CD4-positive, alpha-beta T cell treated with Interleukin-4 for 4 hours (primary cell): ENCODE measurements at places on chromosomes 5 and 9.

DNA sequence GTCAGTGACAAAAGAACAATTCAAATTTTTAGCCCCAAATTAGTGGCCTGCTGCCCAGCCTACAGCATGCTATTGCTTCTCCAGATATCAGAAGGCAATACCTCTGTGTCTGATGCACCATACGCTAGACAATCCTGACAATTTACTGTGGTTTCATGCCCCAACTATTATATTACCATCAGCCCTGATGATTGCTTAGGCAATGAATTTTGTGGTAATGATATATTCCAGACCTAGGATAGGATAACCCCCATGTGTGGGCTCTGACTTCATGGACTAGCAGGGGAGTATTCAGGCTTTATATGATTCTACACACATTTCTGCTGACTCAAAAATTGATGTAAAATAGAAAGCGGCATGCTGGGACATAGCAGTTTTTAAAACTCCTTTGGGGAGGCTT, 168.7 kb upstream of the FST start:
- no peak for DNase-seq

- DNase-seq: peak; percentile 5
These were observed 9.3 kb upstream of the ZDHHC12 start for GRCh38 chr9:128733256-128733655.

GRCh38 chr5:154401931-154402330, 43.9 kb upstream of the SAP30L start:
- no peak for DNase-seq

DNA sequence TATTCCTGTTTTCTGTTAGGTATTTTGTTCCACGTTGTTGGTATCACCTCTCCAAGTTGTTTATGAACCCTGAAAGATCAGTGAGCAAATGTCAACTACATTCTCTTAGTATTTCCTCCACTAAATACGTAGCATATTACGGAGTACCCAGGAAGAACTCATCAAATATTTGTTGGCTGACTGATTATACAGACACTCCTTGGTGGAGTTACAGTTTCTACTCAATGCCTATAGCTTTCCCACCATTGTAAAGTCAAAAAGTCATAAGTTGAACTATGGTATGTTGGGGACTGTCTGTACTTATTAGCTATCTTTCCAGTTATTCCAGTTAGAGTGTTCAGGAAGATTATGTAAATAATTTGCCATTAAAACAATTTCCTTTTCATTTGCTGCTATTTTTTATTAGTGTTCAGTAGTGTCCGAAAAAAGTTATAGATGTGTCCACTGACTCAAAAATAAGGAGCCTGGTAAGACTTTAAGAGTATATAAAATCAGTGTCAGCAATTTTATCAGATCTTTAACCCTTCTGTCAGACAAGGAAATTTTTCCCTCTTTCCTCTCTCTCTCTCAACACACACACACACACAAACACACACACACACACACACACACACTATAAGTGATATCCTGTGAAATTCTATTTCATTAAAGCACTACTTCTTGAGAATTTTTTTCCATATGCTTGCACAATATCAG, 6.8 kb upstream of the APBA1 start:
- DNase-seq: no peak

DNA sequence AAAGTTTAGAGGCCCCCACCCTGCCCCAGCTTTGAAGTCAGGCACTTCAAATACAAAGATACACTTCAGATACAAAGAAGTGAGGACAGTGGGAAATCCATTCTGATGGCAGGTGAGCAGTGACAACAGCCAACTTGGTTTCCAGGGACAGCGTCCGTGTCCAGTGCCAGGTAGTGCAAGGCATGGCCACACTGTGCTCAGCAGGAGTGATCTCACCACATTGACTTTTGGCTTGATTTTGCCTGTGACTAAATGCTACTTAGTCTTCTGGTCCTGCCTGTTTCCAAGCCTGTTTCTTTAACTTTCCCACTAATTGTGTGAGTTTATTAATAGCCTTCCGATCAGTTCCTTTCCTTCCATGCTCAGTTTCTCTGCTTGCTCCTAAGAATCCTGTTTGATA, 72.6 kb upstream of the PALM2AKAP2 start:
- DNase-seq: no peak

- no peak for DNase-seq
These were observed 15.0 kb upstream of the NEURL1B start for GRCh38 chr5:172626031-172626581.

- DNase-seq: no peak
These were observed 7.5 kb downstream of the PFDN1 start for GRCh38 chr5:140295414-140295813.

DNA sequence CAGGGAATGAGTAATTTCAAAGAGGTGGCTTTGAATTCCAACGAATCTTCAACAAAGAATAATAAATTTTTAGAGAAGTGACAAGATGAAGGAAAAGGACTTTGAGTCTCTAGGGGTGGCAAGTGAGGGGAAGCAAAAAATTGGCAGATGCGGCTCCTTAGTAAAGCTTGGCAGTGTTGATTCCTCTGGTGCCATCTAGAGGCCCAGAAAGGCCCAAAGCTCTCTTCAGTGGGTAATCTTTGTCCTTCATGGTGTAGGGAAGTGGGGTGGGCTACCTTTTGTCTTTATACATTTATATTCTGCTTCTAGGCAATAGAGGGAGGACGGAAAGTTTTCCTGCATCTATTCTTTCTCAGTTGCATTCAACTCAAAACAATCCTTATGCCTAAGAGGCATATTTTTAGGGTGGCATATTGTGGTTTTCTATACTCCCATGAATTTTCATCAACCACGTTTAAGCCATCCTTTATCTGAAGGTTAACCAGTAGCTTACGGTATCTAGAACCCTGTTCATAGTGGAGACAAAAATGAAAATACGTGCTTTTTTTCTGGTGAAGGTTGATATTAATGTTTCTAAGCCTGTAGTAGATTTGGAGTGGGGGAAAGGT, 17.5 kb upstream of the ROPN1L start:
- DNase-seq: no peak

- DNase-seq: no peak
These were observed 91.2 kb downstream of the MTRR start for GRCh38 chr5:7960142-7960541.

- DNase-seq: no peak
These were observed 32.8 kb downstream of the RANBP17 start for GRCh38 chr5:170894665-170895064.

- no peak for DNase-seq
These were observed 371.8 kb upstream of the RFX3 start for GRCh38 chr9:3897631-3898030.

DNA sequence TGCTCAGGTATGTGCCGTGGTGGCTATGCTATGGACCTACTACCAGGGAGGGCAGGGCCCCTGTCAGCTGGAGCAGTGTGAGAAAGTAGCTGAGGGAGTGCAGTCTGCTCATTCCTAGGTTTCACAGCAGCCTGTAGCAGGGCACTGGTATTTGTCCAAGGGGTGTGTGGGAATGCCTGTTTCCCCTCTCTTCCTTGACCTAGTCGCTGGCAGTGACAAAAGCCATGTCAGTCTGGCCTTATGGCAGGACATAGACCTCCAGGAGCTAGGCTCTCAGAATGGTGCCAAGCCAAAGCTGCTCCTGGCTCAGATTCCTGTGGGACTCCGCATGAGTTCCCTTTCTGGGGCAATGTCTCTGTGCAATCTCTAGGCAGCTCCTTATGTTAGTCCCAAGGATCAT, 253.9 kb upstream of the TYRP1 start:
- no peak for DNase-seq

GRCh38 chr5:139696894-139697658, 48.9 kb downstream of the CXXC5 start:
- peak; percentile 6 for DNase-seq

- no peak for DNase-seq
These were observed 44.2 kb downstream of the NIPSNAP3B start for GRCh38 chr9:104808035-104808614.

DNA sequence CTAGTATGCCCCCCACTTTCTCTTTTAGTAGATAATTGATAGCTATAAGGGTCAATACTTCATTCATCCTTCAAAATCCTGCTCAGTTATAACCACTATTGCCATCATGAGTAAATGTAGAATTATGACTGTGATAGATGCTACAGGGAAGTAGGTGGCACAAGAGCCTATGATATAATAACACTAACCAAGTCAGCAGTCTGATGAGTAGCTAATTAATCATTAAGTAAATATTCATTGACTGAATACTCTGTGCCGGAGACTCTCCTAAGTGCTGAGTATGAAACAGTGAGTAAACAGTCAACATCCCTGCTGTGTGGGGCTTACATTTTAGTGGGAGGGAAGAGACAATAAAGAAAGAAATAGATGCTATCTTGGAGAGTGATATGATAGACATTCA, 430.3 kb upstream of the ZNF462 start:
- no peak for DNase-seq

GRCh38 chr5:1975898-1976765, 93.4 kb upstream of the IRX4 start:
- no peak for DNase-seq

DNA sequence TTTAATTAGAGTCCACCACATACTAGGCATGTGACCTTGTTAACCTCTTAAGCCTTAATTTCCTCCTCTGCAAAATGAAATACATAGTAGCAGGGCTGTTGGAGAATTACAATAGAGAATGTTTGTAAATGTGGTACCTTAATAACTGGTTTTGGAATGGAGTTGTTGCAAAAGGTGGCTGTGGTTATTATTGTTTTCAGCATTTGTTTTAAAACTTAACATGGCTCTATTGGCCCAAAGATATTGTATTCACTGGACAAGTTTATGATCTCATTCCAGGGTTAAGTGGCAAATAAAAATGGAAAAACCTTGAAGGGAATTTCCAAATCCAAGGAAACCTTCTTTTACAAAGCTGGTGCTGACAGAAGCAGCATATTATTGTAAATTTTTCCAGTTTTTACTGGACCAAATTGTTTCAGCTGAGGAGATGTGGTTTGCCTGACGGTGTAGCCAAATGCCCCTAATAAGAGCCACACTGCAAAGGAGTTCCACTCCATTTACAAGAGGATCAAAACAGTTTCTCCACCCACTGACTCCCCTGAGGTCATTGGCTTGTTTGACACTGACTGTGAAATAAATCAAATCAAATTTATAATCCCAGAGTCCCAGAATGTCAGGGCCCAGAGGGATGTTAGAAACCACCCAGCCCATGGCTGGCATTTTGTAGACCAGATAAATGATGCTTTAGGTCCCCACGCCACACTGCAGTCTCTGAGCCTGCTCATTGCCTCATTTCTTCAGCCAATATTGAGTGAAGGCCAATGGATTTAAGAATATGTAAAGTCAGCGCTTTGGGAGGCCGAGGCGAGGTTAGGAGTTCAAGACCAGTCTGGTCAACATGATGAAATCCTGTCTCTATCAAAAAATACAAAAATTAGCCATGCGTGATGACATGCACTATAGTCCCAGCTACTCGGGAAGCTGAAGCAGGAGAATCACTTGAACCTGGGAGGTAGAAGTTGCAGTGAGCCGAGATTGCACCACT, 45.2 kb downstream of the ADRA1B start:
- DNase-seq: no peak

GRCh38 chr5:135391869-135392255, 7.2 kb downstream of the MACROH2A1 start:
- no peak for DNase-seq

DNA sequence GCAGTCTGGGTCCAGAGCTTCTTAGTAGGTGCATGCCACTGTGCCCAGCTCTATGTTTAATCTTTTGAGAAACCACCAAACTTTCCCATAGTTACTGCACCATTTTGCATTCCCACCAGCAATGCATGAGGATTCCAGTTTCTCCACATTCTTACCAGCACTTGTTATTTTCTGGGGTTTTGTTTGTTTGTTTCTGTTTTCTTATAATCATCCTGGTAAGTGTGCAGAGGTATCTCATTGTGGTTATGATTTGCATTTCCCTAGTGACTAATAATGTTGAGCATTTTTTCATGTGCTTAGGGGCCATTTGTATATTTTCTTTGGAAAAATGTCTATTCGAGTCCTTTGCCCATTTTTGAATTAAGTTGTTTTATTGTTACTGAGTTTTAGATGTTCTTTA, 11.4 kb downstream of the FOXE1 start:
- DNase-seq: no peak

DNA sequence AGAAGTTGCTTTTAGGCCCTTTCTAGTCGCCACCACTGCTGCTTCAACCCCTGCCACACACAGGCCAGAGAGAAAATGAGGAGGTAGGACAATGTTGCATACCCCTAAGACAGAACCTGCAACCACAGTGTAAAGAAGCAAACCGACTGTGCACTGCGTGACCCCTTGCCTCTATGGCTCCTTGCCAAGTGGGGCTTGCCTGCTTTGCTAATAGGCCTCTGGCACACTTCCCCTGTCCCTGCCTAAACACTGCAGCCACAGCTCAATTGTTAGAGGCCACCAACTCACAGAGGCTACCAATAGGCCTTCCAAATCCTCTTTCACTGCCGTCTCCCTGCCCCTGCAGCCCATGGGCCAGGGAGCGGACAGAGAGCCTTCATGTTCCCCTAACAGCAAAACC, 280.1 kb downstream of the CDH10 start:
- no peak for DNase-seq

DNA sequence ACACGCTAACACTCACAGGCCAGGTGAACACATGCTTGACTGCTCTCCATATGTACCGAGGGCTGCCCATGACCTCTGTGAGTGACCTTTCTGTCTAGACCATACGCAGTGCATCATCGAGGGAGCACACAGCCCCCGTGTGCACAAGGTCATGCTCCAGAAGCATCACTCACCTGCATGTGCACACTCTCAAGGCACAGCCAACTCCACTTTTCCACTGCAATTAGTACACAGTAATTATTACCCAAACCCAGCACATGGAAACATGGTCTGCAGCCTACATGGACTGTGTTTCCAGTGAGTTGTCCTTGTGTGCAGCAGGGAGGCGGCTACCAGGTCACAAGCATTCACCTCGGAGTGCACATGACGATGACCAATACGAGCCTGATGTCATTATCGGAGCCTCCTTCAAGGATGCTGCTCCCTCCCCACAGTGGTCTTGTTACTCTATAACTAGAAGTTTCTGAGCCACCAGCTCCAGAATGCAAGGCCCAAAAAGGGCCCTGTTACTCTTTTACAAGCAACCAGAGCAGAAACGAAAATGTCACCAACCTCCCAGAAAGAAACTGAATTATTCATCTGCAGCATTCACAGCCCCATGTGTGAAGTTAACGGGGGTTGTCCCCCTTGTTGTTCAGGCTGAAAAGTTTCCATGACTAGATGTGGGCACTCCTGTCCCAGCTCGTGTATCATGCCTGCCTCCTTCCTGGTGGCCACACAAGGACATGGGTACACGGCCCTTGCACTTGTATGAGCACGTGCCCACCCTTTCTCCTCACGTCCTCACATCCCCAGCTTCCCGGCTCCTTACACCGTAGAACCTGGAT, 31.2 kb downstream of the SEMA4D start:
- peak; percentile 55 for DNase-seq

GRCh38 chr9:118635416-118635815, 733.8 kb downstream of the BRINP1 start:
- DNase-seq: no peak

DNA sequence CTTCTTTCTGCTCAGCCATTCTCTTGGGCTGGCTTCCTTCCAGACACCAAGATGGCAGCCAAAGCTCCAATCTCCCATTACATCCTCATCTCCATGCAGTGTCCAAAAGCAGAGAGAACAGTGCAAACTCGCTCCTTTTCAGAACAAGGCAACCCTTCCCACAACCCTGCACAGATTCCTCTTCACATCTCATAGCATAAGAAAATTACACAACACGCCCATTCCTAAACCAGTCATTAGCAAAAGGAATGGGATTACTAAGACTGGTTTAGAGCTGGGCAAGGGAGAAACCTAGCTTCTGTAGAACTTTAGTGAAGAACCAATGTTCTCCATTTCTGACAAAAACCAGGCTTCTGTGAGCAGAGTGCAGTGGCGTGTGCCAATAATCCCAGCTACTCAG, 51.5 kb upstream of the CTNNA1 start:
- no peak for DNase-seq

GRCh38 chr5:160291467-160291866, 20.9 kb downstream of the CCNJL start:
- DNase-seq: no peak
